ENCODE measurements at places on chromosomes 13 and 19.

GRCh38 chr13:49134305-49134704 is 85.8 kb upstream of the MLNR start:
- DNase-seq = no peak

DNA sequence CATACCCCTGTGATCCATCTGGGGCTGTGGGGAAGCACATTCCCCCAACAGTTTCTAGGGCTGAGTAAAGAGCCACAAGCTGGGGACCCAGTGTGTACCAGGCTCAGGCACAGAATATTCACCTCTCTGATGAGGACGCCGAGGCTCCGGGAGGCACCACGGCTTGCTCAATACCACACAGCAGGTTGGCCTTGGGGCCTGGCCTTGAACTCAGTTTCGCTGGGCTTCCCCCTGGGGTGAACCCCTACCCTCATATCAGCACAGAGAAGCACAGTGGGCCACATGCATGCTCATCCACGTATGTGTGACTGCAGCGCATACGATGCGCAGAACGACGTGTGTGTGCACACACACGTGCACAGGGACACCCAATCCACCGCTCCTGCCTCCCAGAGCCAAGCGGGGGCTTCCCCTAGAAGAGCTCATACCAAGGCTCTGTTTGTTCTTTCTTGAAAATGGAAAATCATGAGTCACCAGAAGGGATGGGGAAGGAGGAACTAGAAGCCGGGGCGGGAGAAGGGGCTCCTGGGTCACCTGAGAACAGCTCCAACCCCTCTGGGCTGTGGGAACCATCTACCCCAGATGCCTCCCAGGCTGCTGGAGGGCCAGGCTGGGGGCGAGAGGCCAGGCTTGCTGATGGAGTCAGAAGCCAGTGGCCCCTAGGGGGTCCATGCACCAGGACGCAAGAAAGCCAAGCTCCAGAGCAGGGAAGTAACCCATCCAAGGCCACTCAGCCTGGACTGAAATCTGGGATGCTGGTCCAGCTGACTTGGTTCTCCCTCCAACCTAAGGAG is 4.9 kb upstream of the PDE4C start:
- no peak for DNase-seq

GRCh38 chr19:29268721-29269393 is 55.9 kb upstream of the UQCRFS1 start:
- no peak for DNase-seq

GRCh38 chr13:107545946-107546502 is 669.3 kb downstream of the LIG4 start:
- no peak for DNase-seq

- no peak for DNase-seq
These were observed 4.1 kb downstream of the ETHE1 start for GRCh38 chr19:43522929-43523328.

GRCh38 chr19:54209058-54209810 is 8.6 kb downstream of the RPS9 start:
- DNase-seq = no peak

DNA sequence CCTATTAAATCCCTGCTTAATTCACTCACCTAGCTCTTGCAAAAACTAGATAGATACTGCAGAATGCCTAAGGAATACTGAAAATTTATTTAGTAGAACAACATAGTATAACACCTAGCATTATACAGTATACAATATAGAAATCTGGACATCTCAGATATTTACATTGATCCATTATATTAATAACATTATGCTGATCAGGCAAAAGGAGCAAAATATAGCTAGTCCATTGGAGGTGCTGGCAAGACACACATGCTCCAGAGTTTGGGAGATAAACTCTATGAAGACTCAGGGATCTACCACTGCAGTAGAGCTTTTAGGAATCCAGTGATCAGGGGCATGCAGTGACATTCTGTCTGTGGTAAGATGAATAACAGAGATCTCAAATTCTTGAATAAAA is 357.6 kb downstream of the TBC1D4 start:
- DNase-seq = no peak

GRCh38 chr19:39995794-39996193 is 1.1 kb upstream of the ZNF546 start:
- no peak for DNase-seq

DNA sequence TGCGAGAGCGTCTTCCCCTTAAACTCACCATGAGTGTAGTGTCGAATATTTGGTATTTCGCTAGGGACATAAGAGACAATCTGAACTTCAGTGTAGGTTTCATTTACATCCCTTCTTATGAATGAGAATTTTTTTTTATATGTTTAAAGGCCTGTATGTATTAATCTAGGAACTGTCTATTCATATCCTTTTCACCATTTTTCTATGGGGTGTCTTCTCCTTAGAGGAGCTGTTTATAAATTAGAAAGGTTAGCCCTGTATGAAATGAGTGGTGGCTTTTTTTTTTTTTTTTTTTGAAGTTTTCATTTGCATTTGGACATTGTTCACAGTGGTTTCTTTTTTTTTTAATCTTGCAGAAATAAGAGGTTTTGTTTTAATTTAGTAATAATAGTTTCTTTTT is 7.6 kb downstream of the ZNF146 start:
- DNase-seq = no peak

DNA sequence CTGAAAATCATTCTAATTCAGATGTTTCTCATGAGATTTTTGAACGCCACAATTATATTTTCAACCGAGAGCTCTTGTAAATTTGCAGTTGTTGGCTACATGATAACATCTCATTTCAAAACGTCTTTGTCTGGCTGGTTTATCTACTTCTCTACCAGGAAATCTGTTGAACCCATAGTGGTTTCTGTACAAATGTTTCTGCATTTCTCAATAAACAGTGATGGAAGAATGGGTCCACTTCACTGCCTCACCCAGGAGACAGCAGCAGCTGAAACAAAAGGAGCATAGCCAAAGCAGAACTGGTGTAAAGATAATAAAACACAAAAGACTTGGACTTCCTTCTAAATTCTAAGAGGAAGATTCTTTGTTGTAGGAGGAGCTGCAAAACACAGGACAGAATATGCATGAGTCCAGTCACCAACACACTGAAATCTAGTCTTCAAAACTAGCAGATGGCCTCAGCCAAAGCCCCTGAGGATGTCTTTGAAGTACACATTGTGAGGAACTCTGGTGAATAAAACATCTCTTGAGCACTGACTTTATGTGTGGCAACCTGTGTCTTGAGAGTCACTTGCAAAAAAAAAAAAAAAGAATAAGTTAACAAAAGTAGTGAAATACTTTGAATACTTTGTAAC is 68.6 kb upstream of the FGF14 start:
- DNase-seq = no peak

DNA sequence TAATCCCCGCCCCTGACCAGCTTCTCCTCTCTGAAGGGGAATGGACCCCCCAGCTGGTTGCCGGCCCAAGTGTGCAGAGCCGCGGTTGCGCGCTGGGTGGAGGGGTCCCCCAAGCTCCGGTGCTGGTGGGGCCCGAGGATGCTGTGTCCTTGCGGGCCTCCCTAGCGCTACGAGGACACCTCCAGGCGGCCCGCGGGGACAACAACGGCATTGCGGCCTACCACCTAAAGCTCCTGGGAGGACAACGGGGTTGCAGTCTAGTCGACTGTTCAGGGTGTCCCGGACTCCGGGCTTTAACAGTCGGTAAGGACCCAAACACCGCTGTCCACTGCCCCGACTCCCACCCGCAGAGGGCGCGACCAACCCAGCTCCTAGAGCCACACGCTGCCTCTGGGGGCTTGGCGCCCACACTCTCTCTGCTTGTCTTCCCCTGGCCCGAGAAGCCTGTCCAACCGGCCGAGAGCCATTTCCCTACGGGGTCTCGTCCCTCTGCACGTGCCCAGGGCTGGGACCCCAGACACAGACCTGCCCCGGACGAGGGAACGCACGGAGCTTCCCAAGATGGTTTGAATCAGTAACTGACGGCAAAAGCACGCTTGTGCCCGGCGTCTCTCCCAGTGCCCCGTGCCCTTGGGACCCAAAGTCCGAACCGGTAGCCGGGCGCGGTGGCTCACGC is 927 bp upstream of the SDHAF1 start:
- no peak for DNase-seq

DNA sequence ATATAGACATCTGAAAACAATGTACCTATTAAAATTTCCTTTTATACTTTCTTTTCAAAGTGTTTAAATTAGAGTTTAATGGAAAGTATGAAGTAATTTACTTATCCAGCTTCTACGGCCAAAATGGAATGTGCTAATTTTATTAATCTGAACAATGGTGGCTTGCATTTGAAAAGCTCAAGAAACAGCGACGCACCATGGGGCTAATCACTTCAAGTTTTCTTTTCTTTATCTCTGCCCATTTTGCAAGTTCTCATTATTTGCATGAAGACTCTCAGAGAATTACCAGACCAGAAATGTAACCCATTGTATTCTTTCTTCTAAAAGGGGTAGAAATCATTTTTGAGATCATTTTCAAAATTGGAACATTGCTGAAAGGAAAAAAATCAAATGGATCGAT is 204.0 kb upstream of the STARD13 start:
- DNase-seq = no peak

GRCh38 chr13:36883824-36884223 is 36.2 kb downstream of the SMAD9 start:
- no peak for DNase-seq

DNA sequence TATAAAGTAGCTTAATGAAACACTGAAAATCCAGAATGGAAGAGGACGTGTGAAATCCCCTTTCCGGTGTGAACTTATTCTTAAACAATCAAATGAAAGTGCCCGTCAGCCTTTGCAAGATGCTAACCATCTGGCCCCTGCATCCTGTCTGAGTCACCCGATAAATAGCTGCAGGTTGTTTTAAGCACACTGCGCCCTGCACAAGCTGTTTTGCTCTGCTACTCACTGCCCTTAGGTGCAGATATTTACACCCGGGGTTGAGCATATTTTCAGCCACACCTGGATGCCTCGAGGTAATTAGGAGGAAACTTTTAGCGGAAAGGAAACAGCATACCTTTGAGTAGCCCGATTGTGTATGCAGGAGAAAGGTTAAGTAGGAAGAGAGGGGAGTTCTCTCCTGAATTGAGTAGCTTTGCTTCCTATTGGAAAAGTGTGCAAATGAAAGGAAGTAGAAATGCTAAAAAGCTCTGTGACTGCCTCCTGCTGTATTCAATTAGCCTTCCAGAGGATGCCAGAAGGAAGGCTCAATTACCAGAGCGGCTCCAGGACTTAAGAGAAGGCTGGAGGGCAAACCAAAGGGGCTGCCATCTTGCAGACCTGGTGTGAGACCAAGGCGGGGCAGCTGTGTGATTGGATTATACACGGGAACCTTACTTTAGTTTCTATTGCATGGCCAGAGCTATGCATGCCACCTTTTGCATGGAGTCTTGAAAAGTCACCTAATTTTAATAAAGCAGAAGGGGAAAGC is 42.5 kb downstream of the IRS2 start:
- DNase-seq = peak; percentile 33

GRCh38 chr19:39590265-39590664 is 12.1 kb upstream of the LGALS13 start:
- no peak for DNase-seq

GRCh38 chr13:66424422-66424821 is 805.7 kb downstream of the PCDH9 start:
- peak; percentile 10 for DNase-seq

DNA sequence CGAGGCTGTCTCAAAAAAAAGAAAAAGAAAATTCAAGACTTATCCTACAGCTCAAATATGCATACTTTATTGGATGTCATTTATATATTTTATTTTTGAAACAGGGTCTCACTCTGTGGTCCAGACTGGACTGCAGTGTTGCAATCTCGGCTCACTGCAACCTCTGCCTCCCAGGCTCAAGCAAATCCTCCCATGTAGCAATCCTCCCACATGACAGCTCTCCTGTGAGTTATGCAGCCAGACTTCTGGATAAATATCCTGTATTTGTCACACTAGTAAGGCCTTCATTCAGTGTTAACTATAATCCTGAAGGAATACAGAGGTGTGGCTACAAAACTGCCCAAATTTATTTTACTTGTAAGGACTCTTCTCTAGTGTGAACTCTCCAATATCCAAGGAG is 7.2 kb downstream of the ZNF552 start:
- no peak for DNase-seq

GRCh38 chr19:11194173-11194572 is 3.2 kb downstream of the KANK2 start:
- DNase-seq = no peak

GRCh38 chr19:35727053-35727955 is 9.5 kb downstream of the KMT2B start:
- no peak for DNase-seq

GRCh38 chr19:43380771-43381386 is 27.4 kb downstream of the CD177 start:
- DNase-seq = no peak

- no peak for DNase-seq
These were observed 49.5 kb downstream of the CRYL1 start for GRCh38 chr13:20475927-20476691.

- DNase-seq = no peak
These were observed 122.5 kb upstream of the SPACA7 start for GRCh38 chr13:112253631-112254030.

DNA sequence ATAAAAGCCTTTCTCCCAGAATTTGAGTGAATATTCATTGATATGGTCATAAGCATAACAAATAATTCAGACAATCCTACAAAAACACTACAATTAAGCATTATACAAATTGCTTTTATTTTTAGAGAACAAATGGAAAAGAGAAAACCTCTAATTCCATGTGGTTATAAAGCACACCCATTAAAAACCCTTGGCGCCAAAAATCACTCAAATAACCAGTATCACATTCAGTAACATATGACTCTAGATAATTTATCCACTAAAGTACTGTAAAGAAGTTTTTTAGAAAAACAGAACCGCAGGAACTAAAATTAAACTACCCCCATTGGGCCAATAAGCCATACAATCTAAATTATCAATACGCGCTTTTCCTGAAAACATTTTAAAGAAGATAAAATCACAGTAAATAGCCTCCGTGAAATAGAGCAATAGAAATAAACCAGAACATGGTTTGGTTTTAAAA is 569 bp downstream of the LCP1 start:
- DNase-seq = no peak

GRCh38 chr19:45250216-45250831 is 747 bp upstream of the MARK4 start:
- DNase-seq = no peak

DNA sequence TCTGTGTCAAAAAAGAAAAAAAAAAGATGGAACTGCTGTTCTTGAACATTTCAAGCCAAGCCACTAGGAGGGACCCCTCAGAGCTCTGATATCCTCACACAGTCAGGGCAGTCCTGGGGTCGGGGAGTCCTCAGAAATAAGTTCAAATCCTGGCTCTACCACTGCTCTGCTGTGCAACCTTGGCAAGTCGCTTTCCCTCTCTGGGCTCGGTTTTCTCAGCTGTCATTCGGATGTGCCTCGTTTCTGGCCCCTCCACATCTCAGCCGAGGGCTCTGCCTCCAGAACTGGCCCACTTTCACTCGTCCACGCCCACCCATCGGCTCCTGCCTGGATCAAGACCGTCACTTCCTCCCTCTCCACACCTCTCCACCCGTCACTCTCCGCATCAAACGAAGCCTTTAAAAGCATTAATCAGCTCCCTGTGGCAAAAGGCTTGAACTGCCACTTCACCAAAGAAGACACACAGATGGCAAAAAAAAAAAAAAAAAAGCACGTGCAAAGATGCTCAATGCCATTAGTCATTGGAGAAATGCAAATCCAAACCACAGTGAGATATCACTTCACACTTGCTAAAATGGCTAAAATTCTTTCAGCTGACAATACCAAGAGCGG is 7.4 kb upstream of the ZNRF4 start:
- DNase-seq = no peak

All from AG04450 (cell line).